Cerebellar nuclear complex (tissue), 1 donor: ENCODE measurements at places on chromosomes 1 and 21.

DNA sequence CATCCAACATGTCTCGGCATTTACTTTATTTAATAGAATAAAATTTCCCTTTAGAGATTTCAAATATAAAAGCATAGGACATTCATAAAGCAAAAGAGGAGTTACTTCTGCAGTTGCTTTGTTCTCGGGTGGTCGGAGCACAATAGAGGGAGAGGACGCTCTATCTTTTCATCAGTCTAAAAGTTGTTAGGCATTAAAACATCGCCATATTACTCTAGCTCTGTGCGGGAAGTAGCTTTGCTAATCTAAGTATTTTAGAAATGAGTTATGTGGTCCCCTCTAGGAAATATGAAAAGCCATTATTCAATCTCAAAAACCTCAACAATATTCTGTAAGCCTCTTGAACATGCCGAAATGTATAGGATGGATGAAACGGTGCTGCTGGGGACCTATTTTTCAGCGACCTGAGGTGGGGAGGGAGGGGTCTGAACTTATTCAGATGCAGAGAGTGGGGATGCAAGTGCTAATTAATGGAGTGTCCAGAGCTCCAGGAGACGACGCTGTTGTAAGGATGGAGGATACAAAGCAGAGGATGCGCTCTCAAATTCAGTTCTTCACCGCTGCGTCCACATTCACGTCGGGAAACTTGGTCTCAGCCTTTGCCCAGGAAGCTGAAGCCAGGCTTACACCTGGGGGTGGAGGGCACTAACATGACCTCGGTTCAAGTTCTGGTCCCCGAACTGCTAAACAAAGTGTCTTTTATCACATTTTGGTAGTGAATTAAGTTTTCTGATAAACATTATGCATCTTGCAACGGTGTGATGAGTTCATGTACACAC, 6.3 kb downstream of the CDKN2C start:
- DNase-seq: no peak

GRCh38 chr1:9441451-9442133, 97.7 kb upstream of the SLC25A33 start:
- no peak for DNase-seq

- no peak for DNase-seq
Observed at GRCh38 chr21:35705237-35705887, 355.0 kb downstream of the SETD4 start.

- no peak for DNase-seq
Observed at GRCh38 chr21:32350211-32350980, 42.4 kb downstream of the URB1 start.

DNA sequence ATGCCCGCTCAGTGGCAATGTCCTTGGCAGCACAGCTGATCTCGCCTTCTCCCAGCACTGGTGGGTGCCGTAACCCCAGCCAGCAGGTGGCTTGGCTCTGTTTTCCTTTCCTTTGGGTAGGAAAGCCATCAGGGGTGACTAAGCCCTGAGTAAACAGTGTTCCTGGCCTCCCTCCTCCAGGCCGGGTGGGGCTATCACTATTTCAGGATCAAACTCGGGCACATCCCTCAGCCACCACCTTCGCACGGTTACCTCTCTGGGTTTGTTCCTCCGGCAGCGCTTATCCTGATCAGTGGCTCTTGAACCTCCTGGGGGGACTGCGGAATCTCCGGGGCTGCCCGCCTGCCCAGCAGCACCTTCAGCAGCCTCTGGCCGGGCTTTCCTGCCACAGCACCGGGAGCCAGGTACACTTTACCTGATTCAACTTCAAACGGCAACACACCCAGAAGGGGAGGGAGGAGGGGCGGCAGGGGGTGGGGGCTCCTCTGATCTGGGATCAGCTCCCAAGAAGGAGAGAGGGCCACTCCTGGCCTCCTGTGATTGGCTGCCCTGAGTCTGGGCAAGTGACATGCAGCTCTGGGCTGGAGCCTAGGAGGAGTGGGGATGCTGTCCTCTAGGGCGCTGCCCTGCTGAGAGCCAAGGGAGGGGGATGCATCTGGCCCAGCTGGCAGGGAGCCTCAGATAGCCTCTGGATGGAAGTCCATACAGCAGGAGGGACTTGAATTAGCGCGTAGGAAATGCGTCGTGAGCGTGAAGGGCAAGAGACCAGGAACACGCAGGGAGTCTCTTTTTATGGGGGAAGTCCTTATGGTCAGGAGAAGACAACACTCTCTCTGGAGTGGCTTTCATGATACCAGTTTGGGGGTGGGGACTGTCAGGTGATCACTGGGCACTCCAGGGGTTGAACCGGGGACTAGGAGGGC, at the start of gene ASCL5:
Gene ASCL5 (minus strand): TSS at position 353 of the 923 bp plus-strand sequence. CDS start 11,812 bp downstream, outside the sequence.
- no peak for DNase-seq

DNA sequence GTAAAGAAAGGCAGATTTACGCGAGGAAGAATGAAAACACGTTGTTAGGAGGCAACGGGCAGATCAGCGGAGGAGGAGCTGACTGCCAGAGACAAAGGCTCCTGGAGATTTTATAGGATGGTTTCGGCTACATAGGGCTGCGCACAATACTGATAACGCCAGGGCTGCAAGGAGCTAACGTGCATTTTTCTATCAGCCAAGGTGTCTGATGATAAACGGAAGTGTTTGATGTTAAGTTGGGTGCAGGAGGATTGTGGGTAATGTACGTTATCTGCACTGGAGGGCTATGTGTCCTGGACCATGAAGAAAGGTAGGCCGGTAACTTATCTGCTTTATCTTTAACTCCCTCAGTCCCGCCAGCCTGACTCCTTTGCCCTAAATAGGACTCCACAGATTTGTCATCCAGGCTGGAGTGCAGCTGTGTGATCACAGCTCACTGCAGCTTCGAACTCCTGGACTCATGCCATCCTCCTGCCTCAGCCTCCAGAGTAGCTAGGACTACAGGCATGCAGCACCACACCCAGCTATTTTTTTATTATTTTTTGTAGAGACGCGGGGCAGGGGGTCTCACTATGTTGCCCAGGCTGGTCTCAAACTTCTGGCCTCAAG, 29.6 kb downstream of the SETD4 start:
- DNase-seq: no peak

- DNase-seq: no peak
Observed at GRCh38 chr1:117780687-117781475, 148.5 kb downstream of the GDAP2 start.

GRCh38 chr1:15336866-15337265, 72.8 kb upstream of the EFHD2 start:
- no peak for DNase-seq

DNA sequence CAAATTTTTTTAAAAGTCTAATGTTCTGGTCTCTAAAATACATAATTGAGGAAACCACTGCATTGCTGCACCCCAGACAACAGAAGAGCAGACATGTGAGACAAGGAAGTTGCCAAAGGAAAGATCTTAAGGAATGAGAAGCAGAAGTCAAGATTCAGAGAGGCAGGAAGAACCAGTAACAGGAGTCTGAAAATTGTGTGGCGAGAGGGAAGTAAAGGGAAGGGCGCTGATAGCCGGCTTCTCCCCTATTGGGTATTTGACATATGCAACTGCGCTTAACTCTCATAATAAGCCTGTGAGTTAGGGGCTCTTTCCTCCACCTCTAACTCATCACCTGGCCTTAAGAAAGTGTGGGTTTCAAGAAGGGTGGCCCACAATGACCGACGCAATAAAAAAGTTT, 21.9 kb upstream of the KIF14 start:
- no peak for DNase-seq

GRCh38 chr1:202275061-202275770, 66.5 kb downstream of the UBE2T start:
- DNase-seq: no peak

DNA sequence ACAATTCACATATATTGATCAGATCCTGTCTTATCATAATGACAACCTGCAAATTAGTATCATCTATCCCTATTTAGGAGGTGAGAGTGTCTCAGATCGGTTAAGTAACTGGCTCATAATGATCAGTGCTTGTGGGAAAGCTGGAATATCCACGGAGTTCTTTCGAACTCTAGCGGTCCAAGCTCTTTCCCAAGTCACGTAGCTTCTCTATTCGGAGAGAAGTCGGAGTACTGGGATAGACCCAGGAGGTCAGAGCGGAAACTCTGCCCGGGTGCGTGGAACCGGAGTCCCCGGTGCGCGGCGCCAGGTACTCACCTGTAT, 339 bp downstream of the PTGS2 start:
- no peak for DNase-seq

DNA sequence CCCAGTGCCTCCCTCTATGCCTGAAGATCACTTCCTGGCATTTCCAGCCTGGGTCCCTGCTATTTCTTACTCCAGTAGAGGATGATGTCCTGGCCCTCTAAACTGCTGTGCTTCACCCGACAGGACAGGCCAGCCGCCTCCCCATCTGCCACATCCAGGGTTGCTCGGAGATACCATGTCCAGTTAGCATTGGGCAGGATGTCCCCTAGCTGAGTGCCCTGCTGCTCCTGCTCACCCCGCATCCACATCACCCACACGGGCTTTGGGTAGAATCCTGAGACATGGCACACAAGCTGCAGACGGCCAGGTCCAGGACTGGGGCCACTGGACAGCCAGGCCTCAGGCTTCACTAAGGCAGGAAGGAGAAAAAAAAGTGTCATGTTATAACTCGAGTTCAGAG, 2.0 kb downstream of the CD1B start:
- DNase-seq: no peak

- no peak for DNase-seq
Observed at GRCh38 chr1:99176753-99177152, 87.5 kb upstream of the PLPPR4 start.

GRCh38 chr1:115084902-115085511, 4.3 kb downstream of the TSPAN2 start:
- no peak for DNase-seq

DNA sequence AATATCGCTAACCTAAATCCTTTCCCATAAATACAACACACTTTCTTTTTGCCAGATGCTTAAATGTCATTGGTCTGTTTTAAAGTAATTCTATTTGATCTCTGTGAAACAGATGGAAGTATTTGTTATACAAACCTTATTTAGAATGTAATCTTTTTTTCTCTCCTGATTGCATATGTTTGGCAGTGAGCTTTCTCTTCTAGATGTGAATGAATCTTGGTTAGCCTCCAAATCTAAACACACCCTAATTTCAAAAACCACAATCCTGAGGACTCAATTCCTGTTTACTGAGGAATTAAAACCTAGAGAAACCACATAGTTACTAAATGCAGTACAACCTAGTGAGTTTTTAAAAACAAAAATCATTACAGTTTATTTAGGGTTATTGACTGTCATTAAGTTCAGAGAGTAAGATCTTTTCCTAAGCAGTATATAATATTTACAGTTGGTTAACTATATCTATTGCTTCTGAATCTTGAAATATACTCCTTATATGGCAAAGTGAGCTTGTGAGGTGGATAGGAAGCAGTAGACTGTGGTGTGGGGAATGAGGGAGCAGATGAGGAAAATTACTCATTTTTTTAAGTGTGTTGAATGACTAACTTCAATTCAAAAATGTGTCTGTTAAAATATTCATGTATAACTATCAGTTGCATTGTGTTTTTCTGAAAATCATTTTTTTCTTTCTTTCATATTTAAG, 218.7 kb downstream of the FMN2 start:
- DNase-seq: no peak

GRCh38 chr1:22776035-22776613, 65.5 kb downstream of the EPHB2 start:
- no peak for DNase-seq

GRCh38 chr1:111758373-111758772, 2.7 kb downstream of the DDX20 start:
- DNase-seq: no peak

- DNase-seq: no peak
Observed at GRCh38 chr21:44379991-44380865, 26.8 kb downstream of the TRPM2 start.

DNA sequence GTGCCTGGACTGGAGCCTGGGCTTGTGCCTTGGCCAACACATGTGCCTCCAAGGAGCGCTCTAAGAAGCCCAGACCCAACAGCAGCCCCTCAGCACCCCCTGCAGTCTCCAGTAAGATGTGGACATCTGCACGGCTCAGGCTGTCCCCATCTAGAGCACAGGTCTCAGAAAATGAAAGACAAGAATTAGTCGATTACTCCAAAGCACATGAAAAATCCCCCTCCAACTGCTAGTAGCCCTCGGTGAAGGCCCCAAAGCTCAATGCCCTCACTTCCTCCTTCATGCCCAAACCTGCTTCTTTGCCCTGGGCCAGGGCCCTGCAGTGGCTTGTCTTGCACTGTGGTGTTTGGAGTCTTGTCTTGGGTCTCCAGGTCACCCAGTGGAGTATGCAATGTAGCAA, 21.9 kb upstream of the ERO1B start:
- DNase-seq: no peak

- DNase-seq: no peak
Observed at GRCh38 chr1:182723200-182723599, 38.8 kb upstream of the RGS8 start.

GRCh38 chr1:64659478-64660138, 85.3 kb upstream of the RAVER2 start:
- DNase-seq: no peak

DNA sequence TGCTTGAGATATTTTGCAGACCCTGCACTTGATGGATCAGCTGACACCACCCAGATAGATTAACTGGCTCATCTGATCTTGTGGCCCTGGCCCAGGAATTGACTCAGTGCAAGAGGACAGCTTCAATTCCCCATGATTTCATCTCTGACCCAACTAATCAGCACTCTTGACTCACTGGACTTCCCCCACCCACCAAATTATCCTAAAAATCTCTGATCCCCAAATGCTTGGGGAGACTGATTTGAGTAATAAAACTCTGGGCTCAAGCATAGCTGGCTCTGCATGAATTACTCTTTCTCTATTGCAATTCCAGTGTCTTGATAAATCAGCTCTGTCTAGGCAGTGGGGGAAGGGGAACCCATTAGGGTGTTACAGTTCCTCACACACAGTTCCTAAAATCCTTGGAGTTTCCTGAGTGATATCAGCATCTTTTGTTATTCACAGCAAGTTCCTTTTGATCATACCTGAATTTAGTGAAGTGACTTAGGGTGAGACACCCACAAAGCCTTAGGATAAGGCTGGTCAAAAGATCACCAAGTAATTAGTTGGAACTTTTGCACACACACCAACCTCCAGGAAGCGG, 104.2 kb downstream of the COP1 start:
- DNase-seq: no peak

- DNase-seq: no peak
Observed at GRCh38 chr1:209805875-209806760, at the start of gene IRF6. Gene IRF6 (minus strand): TSS chr1:209806142. CDS start chr1:209801413, 4,729 bp downstream.

DNA sequence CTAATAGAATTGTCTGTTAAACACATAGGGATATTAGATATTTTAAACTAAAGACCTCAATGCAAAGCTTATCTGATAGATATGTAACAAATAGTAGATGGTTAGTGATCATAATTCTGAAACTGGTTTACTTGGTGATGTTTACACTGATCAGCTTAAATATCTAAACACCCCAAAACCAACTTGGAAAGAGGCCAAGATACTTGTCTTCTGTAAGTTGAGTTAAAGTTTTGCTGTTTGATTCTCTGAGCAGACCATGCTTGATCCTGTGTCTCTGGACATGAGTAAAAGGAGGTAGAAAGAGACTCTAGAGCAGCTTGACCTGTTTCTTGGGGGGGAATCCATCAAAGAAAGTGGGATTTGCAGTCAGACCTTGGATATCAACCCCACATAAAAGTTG, 107.5 kb downstream of the NEK7 start:
- DNase-seq: no peak

- no peak for DNase-seq
Observed at GRCh38 chr1:115145226-115145625, 55.9 kb upstream of the TSPAN2 start.
